Type B pancreatic cell (in vitro differentiated cells): ENCODE measurements at places on chromosomes 6 and 20. TPM values are rescaled to one million over a fixed set of nuclear protein-coding genes. Genes with fewer than 3 reads are reported as not detected.

ISM1 gene
- 0.81 and 9.0 TPM in 2 replicates for total RNA-seq

CD109 gene
- total RNA-seq: 1.3 and 1.5 TPM in 2 replicates

VWA7 gene
- 6.1 and 6.4 TPM in 2 replicates for total RNA-seq

C4A gene
- 5.2 and 9.7 TPM in 2 replicates for total RNA-seq

CRIP3 gene
- 1.1 and 2.9 TPM in 2 replicates for total RNA-seq

HLA-DQB1 gene
- total RNA-seq: 5.1 and 12.8 TPM in 2 replicates

DCDC2 gene
- total RNA-seq: 5.5 and 8.7 TPM in 2 replicates

MAS1 gene
- total RNA-seq: not detected in 2 replicates

NHLRC1 gene
- total RNA-seq: 1.1 and 3.5 TPM in 2 replicates

FNDC11 gene
- total RNA-seq: 0.52 and 1.4 TPM in 2 replicates

TFAP2A gene
- 66.6 and 143 TPM in 2 replicates for total RNA-seq

POM121L2 gene
- total RNA-seq: 0.10 and 0.14 TPM in 2 replicates
